ENCODE measurements at places on chromosomes 3 and 15.
A peak's percentile ranks its signal among the peaks of the same experiment; 100 is the strongest.

- no peak for DNase-seq
Observed at GRCh38 chr3:152910211-152910610, 75.3 kb downstream of the P2RY1 start.

GRCh38 chr3:27200721-27201489 lies 168.3 kb downstream of the NEK10 start:
- DNase-seq: no peak

- peak; percentile 21 for DNase-seq
Observed at GRCh38 chr3:186938716-186939115, 8.4 kb downstream of the ST6GAL1 start.

GRCh38 chr3:127754411-127755304 lies 67.7 kb downstream of the MGLL start:
- no peak for DNase-seq
